NCI-H1105 (cell line): ENCODE measurements at places on chromosomes 13 and 19.
A peak's percentile ranks its signal among the peaks of the same experiment; 100 is the strongest.

- no peak for DNase-seq
Measured at GRCh38 chr19:51124216-51124615, 490 bp upstream of the SIGLEC9 start.

- no peak for DNase-seq
Measured at GRCh38 chr13:30495746-30496145, 30.0 kb upstream of the HMGB1 start.

- no peak for DNase-seq
Measured at GRCh38 chr19:9848762-9849161, 13.6 kb downstream of the PIN1 start.

DNA sequence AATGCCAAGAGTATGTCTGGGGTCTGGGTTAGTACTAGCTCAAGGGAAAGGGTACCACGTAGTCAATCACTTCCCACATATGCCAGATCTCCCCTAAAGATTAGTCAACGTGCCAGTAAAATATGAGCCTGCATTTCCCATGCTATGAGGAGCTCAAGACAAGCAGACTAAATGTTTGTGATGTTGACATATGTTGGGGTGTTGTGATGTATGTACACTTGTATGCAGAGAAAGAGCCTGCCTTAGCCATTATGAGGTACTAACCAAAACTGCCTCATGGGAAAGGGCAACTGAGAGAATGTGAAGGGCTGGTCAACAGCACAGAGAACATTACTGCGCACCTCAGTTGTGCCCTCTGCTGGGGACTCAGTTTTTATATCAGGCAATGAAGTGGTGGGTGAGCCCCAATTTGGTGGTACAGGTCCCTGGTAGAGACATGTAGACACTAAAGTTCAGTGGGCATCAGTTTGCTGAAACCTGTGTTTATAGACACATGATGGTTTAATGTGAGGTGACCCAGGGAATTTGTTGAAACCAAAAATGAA lies 287.0 kb downstream of the DCT start:
- no peak for DNase-seq

DNA sequence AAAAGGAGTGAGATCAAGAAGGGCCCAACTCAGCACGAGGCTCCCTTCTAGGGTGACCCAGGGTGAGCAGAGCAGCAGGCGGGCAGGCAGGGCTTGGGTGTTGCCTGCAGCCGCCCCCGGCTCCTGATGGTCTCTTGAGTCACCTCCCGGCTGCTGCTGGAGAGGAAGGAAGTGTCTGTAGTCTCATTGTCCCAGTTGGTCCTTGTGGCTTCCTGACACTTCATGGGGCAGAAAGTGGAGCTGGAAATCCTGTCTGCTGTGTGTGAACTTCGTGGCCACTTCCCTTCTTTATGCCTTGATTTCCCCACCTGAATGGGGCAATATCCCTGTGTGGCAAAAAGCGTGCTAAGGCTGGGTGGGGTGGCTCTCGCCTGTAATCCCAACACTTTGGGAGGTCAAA lies 2.5 kb downstream of the MAP1S start:
- no peak for DNase-seq

DNA sequence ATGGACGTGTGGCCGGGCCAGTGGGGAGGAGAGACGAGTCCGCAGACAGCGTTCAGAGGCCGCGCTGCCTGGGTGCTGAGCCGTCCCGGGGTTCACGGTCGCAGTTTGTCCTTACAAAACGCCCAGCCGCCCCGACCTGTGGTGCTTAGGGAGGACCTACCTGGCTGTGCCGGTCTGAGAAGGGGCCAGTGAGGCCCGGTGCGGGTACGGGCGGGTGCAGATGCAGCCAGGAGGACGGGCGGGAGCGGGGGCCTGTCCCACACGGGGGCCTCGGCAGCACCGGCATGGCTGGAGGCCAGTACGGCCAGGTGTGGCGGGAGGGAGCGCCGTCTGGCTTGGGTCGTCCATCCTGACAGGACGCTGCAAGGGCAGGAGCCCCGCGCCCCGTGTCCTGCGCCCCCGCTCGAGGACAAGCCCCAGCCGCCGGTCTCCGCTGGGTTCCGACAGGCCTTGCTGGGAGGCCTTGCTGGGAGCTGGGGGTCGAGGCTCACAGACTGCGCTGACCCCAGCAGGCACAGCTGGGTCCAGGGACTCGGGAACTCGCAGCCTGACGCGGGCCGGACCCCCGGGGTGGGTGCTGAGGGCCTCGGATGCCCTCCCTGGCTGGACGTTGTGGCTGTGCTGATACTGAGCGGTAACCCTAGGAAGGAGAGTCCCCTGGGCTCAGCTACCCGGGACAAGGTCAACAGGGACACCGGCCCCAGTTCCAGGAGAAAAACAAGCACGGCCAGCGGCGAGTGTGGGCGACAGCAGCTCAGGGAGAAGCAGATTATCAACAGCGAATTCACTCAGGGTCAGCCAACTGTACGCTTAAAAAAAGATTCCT lies 5.3 kb upstream of the PROZ start:
- DNase-seq = peak; percentile 35

DNA sequence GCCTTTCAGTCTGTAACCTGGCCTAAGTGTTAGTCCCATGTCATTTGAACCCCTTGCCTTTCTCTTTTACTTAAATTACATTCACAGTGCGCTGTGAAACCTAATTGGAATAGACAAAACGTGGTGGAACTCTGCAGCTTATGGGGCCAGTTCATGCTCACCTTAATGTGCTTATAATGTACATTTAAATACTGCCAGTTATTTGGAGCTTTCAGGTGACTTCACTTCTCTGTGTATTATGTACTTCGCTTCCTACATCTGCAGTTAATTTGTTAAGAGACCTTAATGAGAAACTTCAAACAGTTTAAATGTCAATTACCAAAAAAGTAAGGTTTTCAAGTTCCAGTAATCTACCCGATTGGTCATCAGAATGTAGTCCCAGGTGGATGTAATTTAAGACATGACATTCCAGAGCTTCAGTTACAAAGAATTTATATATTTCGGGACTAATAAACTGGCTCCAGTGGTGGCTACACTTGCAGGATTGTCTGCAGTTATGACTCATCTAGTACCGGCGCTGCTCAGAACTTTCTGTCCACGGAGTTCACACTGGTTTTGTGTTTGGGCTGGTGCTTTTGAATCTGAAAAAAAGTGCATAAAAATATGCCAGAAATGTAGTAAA lies 125.3 kb downstream of the TM9SF2 start:
- no peak for DNase-seq

- no peak for DNase-seq
Measured at GRCh38 chr19:3458229-3459088, 21.9 kb downstream of the SMIM24 start.

GRCh38 chr13:73138276-73138637 lies 79.5 kb downstream of the KLF5 start:
- DNase-seq = no peak

GRCh38 chr13:95296326-95296925 lies 4.8 kb downstream of the ABCC4 start:
- no peak for DNase-seq

GRCh38 chr13:59367467-59367866 lies 796.3 kb downstream of the DIAPH3 start:
- DNase-seq = no peak

- DNase-seq = no peak
Measured at GRCh38 chr13:109780845-109781383, 5.5 kb downstream of the IRS2 start.

GRCh38 chr13:33290421-33290965 lies 4.9 kb upstream of the STARD13 start:
- DNase-seq = no peak

- DNase-seq = no peak
Measured at GRCh38 chr13:107251341-107251740, 683.4 kb upstream of the ARGLU1 start.

GRCh38 chr19:10766671-10767201 lies 48.9 kb downstream of the DNM2 start:
- DNase-seq = peak; percentile 69

DNA sequence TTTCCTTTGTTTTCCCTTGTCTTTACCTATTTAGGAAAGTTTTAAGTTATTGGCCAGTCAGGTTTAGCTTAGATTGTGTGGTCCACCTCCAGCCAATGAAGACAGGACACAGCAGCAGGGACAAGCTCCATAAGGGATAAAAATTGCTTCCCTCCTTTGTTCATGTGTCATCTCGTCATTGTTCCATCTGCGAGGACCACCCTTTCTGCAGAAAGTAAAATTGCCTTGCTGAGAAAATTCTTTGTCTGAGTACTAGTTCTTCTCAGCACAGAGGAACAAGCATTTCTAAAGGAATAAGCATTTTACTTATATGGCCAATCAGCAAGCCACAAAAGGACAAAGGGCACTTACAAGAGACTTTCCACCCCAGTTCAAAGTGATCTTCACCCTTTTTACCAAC lies 11.4 kb downstream of the ZNF560 start:
- no peak for DNase-seq

DNA sequence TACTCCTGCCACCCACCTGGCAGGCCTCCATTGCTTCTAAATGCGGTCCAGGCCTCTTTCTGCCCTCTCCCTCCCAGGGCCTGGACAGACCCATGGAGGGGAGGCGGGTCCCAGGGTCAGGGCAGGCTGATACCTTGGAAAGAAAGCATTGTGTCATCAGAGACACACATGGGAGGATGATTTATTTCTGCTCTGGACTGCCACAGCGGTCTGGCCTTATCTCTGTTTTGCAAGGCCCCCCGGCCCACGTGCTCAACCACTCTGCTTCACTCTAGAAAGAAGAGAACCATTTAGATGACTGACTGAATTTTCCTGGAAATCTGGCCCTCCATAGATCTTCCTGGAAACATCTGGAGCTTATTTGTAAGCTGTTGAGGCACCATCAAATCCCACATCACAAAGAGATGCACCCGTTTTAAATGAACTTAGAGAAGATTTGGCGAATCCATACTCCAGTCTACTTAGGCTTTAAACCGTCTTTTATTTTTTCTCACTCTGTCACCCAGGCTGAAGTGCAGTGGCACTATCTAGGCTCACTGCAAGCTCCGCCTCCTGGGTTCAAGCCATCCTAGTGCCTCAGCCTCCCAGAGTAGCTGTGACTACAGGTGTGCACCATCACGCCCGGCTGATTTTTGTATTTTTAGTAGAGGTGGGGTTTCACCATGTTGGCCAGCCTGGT lies 48.3 kb upstream of the URI1 start:
- no peak for DNase-seq

DNA sequence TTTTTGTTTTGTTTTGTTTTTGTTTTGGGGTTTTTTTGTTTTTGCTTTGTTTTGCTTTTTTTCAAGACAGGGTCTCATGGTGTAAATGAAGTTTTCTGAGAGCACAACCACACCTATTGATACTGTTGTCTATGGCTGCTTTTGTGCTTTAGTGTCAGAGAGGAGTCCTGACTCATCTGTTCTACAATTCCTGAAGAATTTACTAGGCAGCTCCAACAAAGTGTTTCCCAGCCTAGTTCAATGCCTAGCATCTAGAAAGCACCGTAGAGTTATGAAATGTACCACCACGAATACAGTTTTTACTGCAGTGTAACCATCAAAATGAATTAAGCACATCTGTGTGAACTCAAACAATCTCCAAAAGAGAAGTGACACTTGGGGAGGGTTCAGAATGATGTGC lies 21.2 kb downstream of the SAFB start:
- no peak for DNase-seq

DNA sequence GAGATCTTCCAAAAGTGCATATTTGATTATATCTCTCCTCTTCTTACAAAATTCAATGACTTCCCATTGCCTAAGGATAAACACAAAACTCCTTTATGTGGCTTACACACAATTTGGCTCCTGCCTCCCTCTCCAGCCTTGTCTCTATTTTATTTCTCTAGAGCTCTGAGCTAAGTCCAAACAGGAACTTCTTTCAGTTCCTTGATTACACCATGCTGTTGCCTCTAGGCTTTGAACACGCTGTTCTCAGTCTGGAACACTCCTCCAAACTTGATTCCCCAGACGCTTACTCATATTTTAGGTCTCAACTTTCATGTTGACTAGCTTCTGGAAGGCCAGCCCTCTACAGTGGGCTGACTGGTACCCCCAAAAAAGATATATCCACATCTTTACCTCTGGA lies 258.5 kb downstream of the COG6 start:
- DNase-seq = no peak

DNA sequence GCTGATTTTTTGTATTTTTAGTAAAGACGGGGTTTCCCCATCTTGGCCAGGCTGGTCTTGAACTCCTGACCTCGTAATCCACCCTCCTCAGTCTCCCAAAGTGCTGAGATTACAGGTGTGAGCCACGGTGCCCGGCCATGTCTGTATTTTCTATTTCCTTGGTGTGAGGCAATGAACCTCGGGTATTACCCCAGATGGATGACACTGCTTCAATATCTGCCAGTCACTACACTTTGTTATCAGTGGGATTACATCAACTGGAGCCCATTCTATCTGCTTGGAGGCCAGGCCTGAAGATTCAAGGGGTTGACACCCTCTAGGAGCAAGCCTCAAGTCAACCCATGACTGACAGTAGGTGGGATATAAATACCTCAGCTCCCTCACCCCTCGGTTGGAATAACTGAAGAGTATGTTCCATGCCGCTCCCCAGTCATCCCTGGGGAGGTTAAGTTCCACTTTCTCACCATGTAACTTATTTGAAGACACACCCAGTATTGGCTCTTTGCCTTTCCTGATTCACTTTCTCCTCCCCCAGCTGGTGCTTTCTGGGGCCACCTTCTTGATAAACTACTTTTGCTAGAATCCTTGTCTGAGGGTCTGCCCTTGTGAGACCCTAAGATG lies 992 bp upstream of the ADGRE1 start:
- DNase-seq = no peak

DNA sequence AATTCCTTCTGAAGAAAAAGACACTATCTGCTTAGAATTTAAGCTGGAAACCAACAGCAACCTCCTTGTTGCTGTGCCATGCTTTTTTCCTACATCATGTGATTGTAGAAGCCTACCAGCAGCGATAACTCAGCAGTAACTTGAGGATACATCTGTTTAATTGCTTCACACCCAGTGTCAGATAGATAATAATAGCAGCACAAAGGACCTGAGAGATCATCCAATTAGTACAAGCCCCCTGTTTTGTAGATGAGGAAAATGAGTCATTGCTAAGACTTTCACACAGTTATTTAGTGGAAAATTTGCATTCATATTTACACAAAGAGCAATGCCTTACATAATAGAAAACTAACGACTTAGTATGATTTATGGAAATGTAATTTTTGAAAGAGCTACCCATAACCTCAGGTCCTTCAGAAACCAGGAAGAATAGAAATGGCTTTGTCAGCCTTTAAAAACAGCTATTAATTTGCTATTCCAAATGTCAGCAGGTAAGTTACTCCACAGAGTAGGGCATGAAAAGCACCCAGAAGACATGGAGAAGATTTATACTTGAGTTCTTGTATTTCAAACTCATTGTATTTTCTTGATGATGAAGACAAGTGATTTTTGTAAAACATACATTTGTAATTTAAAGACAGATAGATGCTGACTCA lies 93.7 kb upstream of the SGCG start:
- DNase-seq = no peak

- peak; percentile 66 for DNase-seq
Measured at GRCh38 chr13:114339857-114340534, 25.7 kb downstream of the CHAMP1 start.

- DNase-seq = no peak
Measured at GRCh38 chr13:71485913-71486312, 381.1 kb downstream of the DACH1 start.

- DNase-seq = no peak
Measured at GRCh38 chr13:31036731-31037695, 104.6 kb downstream of the TEX26 start.
